ENCODE measurements at places on chromosomes 11 and 22. TPM values are rescaled to one million over a fixed set of nuclear protein-coding genes. Genes with fewer than 3 reads are reported as not detected.
A peak's percentile ranks its signal among the peaks of the same experiment; 100 is the strongest.

GRCh38 chr22:37089434-37089833, 20.1 kb downstream of the TMPRSS6 start:
- no peaks in the 10 kb centered on the region for H3K4me1 ChIP-seq
- no peak overlapping the region for H3K4me3 ChIP-seq
- DNase-seq: no peak
- no peaks in the 10 kb centered on the region for H3K36me3 ChIP-seq
- H3K27ac ChIP-seq: no peak overlapping the region
- H3K27me3 ChIP-seq: no peaks in the 10 kb centered on the region

- no peaks in the 10 kb centered on the region for H3K4me1 ChIP-seq
- no peak overlapping the region for H3K27ac ChIP-seq
- H3K27me3 ChIP-seq: no peaks in the 10 kb centered on the region
- no peak overlapping the region for H3K4me3 ChIP-seq
- no peaks in the 10 kb centered on the region for H3K36me3 ChIP-seq
Measured at GRCh38 chr22:23100124-23100801, 29.9 kb downstream of the GNAZ start.

GRCh38 chr11:28491431-28491830, 383.2 kb downstream of the METTL15 start:
- H3K27ac ChIP-seq: no peak overlapping the region
- no peak overlapping the region for H3K4me3 ChIP-seq
- H3K27me3 ChIP-seq: no peaks in the 10 kb centered on the region
- no peaks in the 10 kb centered on the region for H3K4me1 ChIP-seq
- H3K36me3 ChIP-seq: no peaks in the 10 kb centered on the region
- no peak for DNase-seq

DNA sequence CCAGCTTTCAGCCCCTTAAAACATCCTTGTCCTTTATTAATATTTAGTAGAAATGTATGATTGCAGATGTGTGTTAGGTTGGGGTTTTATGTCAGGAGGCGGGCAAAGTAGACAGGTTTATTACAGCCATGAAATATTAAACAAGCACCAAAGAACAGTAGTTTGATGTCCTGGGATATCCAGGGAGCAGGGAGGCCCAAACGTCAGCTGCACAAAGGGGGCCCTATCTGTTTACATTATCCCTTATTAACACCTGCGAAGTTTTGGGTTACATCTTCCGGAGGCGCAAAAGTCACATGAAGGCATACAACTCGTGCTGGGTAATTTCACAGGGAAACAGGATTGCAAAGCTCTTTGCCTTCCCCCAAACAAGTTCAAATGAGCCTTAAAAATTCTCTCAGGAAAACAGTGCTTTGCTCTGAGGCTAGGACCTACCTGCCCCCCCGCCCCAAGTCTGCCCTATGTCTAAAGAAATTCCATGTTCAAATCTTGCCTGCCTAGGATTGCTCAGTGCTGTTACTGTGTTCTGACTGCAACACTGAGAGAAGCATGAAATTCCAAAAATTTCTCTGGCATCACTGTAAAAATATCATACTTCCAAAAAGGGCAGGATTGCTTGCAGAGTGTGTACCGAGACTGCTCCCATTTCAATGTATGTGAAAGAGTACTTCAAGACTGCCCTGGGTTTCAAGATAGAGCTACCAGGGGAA, 8.9 kb downstream of the MN1 start:
- H3K27ac ChIP-seq: no peak overlapping the region
- DNase-seq: no peak
- peaks cover 19% of the 10 kb centered on the region for H3K36me3 ChIP-seq
- H3K4me1 ChIP-seq: no peaks in the 10 kb centered on the region
- no peak overlapping the region for H3K4me3 ChIP-seq

- no peaks in the 10 kb centered on the region for H3K27me3 ChIP-seq
- no peaks in the 10 kb centered on the region for H3K4me1 ChIP-seq
- no peak overlapping the region for H3K4me3 ChIP-seq
- H3K36me3 ChIP-seq: no peaks in the 10 kb centered on the region
- no peak for DNase-seq
Measured at GRCh38 chr22:25843660-25844405, 101.8 kb downstream of the MYO18B start.

GRCh38 chr22:48906216-48906835, 921.3 kb downstream of the BRD1 start:
- no peaks in the 10 kb centered on the region for H3K36me3 ChIP-seq
- no peaks in the 10 kb centered on the region for H3K4me1 ChIP-seq
- DNase-seq: no peak
- H3K4me3 ChIP-seq: no peak overlapping the region
- no peaks in the 10 kb centered on the region for H3K27me3 ChIP-seq

DNA sequence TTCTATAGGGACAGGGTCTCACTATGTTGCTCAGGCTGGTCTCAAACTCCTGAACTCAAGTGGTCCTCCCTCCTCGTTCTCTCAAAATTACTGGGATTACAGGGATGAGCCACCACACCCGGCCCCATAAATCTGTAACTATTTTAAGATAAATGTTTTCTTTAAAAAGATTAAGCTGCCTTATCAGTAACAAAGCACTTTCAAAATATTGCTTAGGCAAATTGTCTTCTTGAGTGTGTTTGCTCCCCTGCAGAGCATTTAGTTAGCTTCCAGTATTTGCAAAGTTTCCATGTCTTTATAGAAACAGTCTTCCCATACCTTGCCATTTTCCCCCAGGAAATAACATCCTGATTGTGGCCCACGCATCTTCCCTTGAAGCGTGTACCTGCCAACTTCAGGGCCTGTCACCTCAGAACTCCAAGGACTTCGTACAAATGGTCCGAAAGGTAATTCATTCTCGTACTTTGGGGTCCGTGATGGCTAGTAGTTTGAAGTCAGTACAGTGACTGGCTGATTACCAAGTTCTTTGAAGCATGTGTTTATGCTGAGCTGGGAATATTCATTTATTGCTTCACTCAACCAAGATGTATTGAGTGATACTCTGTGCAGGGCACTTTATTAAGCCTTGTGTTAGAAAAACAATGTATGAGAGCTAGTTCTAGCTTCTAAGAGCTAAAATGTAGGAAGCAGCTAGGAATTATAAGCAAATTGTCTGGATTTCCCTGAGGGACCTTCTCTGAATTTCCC, 30.4 kb upstream of the CRTAM start:
- no peaks in the 10 kb centered on the region for H3K27me3 ChIP-seq
- H3K4me3 ChIP-seq: no peak overlapping the region
- no peak for DNase-seq
- no peaks in the 10 kb centered on the region for H3K4me1 ChIP-seq
- H3K36me3 ChIP-seq: no peaks in the 10 kb centered on the region

- no peak for DNase-seq
- H3K4me3 ChIP-seq: no peak overlapping the region
- no peaks in the 10 kb centered on the region for H3K4me1 ChIP-seq
- H3K27me3 ChIP-seq: no peaks in the 10 kb centered on the region
Measured at GRCh38 chr11:80562523-80563125, 1121.8 kb upstream of the TENM4 start.

GRCh38 chr11:117855912-117856651, 20.4 kb downstream of the FXYD6 start:
- DNase-seq: no peak
- no peaks in the 10 kb centered on the region for H3K4me1 ChIP-seq
- H3K4me3 ChIP-seq: no peak overlapping the region
- no peak overlapping the region for H3K27ac ChIP-seq
- no peaks in the 10 kb centered on the region for H3K36me3 ChIP-seq
- peaks cover 3% of the 10 kb centered on the region for H3K27me3 ChIP-seq

GRCh38 chr22:49814164-49814686, 13.4 kb downstream of the BRD1 start:
- no peak for DNase-seq
- H3K4me3 ChIP-seq: no peak overlapping the region
- peaks cover 57% of the 10 kb centered on the region for H3K36me3 ChIP-seq
- peaks cover 2% of the 10 kb centered on the region for H3K4me1 ChIP-seq

DNA sequence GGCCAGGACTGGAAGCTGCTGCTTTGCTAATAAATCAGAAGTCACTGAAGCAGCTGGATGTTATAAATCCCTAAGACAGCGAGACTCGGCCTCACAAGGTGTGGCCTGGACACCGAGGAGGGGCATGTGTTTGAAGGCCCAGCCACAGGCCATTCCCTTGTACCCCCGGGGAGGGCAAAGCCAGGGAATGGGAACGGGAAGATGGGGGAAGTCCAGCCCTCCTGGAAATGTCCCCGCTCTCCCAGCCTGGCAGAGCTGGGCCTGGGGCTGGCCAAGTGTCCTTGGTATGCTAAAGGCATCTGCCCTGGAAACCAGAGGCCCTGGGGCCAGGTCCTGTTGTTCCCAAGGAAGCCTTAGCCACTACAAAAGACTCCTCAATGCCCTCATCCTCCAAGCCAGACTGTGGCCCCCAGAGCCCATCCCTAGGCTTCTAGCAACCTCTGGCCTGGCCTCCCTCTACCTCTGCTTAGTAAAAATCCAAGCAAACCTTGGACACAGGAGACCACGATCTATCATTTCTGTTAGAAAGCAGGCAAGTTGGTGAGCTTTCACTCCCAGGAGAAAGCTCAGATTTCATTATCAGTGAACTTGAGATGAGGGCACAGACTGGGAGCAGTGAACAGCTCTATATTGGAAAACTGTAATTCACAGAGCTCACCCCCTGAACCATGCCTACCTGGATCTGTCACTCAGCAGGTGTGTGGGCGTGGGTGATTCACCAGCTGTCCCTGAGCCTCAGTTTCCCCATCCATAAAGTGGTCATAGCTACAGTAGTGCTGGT, 11.0 kb downstream of the CHST1 start:
- H3K36me3 ChIP-seq: no peaks in the 10 kb centered on the region
- no peaks in the 10 kb centered on the region for H3K27me3 ChIP-seq
- no peak overlapping the region for H3K4me3 ChIP-seq
- peaks cover 8% of the 10 kb centered on the region for H3K4me1 ChIP-seq
- no peak for DNase-seq
- no peak overlapping the region for H3K27ac ChIP-seq

- H3K4me1 ChIP-seq: no peaks in the 10 kb centered on the region
- no peak overlapping the region for H3K27ac ChIP-seq
- H3K4me3 ChIP-seq: no peak overlapping the region
- H3K36me3 ChIP-seq: no peaks in the 10 kb centered on the region
- H3K27me3 ChIP-seq: no peaks in the 10 kb centered on the region
Measured at GRCh38 chr22:35752863-35753189, 35.2 kb downstream of the APOL5 start.

- no peak overlapping the region for H3K27ac ChIP-seq
- H3K36me3 ChIP-seq: peaks cover 69% of the 10 kb centered on the region
- H3K27me3 ChIP-seq: no peaks in the 10 kb centered on the region
- no peaks in the 10 kb centered on the region for H3K4me1 ChIP-seq
Measured at GRCh38 chr11:45187375-45187774, 40.9 kb downstream of the PRDM11 start.

DNA sequence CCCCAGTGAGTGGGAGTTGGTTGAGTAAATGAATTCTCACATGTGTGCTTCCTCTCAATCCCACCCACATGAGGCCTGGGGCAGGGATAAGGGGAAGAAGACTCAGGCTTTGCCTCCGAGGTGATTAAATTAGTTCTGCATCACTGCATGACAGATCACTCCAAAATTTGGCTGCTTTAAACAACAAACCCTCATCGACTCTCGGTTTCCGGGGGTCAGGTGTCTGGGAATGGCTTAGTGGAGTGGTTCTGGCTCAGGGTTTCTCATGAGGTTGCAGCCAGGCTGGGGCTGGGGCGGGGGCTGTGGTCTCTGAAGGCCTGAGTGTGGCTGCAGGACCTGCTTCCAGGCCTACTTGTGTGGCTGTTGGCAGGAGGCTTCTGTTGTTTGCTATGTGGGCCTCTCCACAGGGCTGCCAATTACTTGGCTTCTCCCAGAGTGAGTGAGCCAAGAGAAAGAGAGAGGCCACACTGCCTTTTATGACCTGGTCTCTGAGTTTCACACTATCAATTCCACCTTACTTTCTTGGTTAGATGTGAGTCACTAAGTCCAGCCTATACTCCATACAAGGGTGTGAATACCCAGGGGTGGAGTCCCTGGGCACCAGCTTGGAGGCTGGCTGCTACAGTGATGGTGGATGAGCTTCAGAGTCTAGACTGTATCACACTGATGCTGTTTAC, 15.9 kb downstream of the MOGAT2 start:
- no peaks in the 10 kb centered on the region for H3K27me3 ChIP-seq
- peaks cover 2% of the 10 kb centered on the region for H3K36me3 ChIP-seq
- H3K4me1 ChIP-seq: peaks cover 48% of the 10 kb centered on the region
- H3K4me3 ChIP-seq: no peak overlapping the region

- no peaks in the 10 kb centered on the region for H3K36me3 ChIP-seq
- no peak overlapping the region for H3K27ac ChIP-seq
- no peaks in the 10 kb centered on the region for H3K4me1 ChIP-seq
- no peaks in the 10 kb centered on the region for H3K27me3 ChIP-seq
- no peak overlapping the region for H3K4me3 ChIP-seq
Measured at GRCh38 chr11:18144243-18144642, 11.9 kb downstream of the MRGPRX3 start.

- DNase-seq: no peak
- no peaks in the 10 kb centered on the region for H3K27me3 ChIP-seq
- H3K36me3 ChIP-seq: no peaks in the 10 kb centered on the region
Measured at GRCh38 chr22:26804911-26805539, 147.6 kb downstream of the MIAT start.

GRCh38 chr11:74822170-74822569, 73.5 kb downstream of the RNF169 start:
- H3K36me3 ChIP-seq: peaks cover 23% of the 10 kb centered on the region
- H3K27ac ChIP-seq: no peak overlapping the region
- peaks cover 10% of the 10 kb centered on the region for H3K4me1 ChIP-seq

GRCh38 chr11:63155794-63156193, 11.8 kb upstream of the SLC22A24 start:
- DNase-seq: no peak
- no peaks in the 10 kb centered on the region for H3K36me3 ChIP-seq
- H3K27me3 ChIP-seq: no peaks in the 10 kb centered on the region
- no peak overlapping the region for H3K4me3 ChIP-seq
- no peak overlapping the region for H3K27ac ChIP-seq

DNA sequence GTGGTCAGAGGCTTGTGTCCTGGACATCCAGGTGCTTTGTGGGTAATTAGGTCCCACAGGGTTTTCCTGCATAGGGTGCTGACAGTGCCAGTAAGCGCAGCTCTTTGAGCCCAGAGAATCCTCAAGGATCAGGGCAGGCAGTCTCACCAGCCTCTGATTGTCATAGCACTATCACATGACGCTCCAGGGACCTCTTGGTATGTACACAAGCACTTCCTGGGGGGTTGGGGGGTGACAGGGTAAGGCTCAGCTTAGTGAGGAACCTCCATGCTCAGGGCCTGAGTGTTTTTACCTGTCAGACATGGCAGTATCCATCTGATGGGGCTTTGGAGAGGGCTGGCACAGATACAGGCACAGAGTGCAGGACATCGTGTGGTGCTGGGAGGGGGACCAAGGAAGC, 27.9 kb upstream of the SUSD2 start:
- H3K27ac ChIP-seq: peak overlapping the region; percentile 85
- H3K36me3 ChIP-seq: no peaks in the 10 kb centered on the region
- H3K27me3 ChIP-seq: no peaks in the 10 kb centered on the region
- peak; percentile 55 for DNase-seq
- no peaks in the 10 kb centered on the region for H3K4me1 ChIP-seq

- H3K27me3 ChIP-seq: peaks cover 6% of the 10 kb centered on the region
- no peak overlapping the region for H3K27ac ChIP-seq
- no peaks in the 10 kb centered on the region for H3K4me1 ChIP-seq
- no peak overlapping the region for H3K4me3 ChIP-seq
- DNase-seq: no peak
Measured at GRCh38 chr22:27123880-27124279, 466.5 kb downstream of the MIAT start.

Gene KDM4E
- not detected for polyA plus RNA-seq

Gene SCGB1A1
- polyA plus RNA-seq: 11.2 TPM

Gene JHY
- polyA plus RNA-seq: 7.2 TPM

Gene LRRC55
- 1.6 TPM for polyA plus RNA-seq

Gene BIK
- polyA plus RNA-seq: 22.7 TPM

Gene KCNJ1
- not detected for polyA plus RNA-seq

Gene DRICH1
- 0.30 TPM for polyA plus RNA-seq

Gene BTBD18
- polyA plus RNA-seq: 0.10 TPM

Gene IL18
- 38.6 TPM for polyA plus RNA-seq
